ENCODE measurements at places on chromosomes 7 and 10.

DNA sequence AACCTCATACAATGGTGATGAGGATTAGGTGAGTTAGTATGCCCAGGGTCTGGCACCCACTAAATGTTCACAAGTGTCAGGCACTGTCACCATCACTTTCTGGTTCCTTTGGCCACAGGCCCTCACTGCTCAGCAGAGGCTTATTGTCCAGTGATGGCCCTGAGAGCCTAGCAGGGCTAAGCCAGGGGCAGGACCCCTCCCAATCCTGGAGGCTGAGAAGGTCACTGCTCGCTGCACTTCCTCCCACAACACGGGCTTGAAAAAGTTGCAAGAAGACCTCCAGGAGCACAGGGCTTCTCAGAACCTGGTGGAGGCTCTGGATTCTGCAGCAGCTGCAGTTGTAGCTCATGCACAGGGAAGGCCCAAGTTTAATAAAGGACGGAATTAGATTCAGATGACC lies 48.1 kb downstream of the DRGX start:
- DNase-seq = no peak

GRCh38 chr7:55478700-55479099 lies 93.6 kb downstream of the VOPP1 start:
- no peak for DNase-seq

- DNase-seq = no peak
These were observed 233.1 kb upstream of the FZD8 start for GRCh38 chr10:35875016-35875676.

DNA sequence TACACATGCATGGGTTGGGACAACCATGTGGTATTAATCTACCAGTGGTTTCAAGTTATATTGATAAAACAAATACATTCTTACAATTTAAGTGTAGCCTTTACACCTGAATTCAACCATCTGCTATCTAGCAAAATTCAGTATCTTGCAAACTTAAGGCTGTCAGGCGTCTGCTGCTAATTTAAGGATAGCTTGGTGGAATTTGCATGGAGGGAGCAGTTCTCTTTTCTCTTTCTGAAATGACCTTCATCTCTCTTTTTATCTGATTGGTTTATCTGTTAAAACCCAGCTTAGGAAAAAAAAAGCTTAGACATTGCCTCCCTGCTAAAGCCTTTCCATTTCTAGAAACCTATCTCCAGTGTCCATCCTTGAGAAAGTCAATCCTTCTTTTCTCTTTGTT lies 102.3 kb downstream of the ZEB1 start:
- DNase-seq = no peak

GRCh38 chr7:108570146-108570755 lies 577 bp downstream of the DNAJB9 start:
- no peak for DNase-seq

DNA sequence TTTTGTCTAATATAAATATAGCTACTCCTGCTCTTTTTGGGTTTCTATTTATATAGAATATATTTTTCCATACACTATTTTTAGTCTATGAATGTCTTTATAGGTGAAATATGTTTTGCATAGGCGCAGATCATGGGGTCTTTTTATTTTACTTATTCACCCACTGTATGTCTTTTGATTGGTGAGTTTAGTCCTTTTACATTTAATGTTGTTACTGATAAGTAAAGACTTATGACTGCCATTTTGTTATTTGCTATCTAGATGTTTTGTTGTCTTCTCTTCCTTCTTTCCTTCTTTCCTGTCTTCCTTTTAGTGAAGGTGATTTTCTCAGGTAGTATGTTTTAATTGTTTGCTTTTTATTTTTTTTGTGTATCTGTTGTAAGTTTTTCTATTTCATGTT lies 276.8 kb upstream of the CNTNAP2 start:
- no peak for DNase-seq

- no peak for DNase-seq
These were observed 53.7 kb downstream of the UPF2 start for GRCh38 chr10:11988924-11989323.

- DNase-seq = no peak
These were observed 227.3 kb downstream of the PTEN start for GRCh38 chr10:88090568-88091214.

- DNase-seq = no peak
These were observed 46.6 kb upstream of the ADRA2A start for GRCh38 chr10:111030042-111030750.

- no peak for DNase-seq
These were observed 580 bp downstream of the MRPS16 start for GRCh38 chr10:73251683-73252444.

GRCh38 chr7:29891766-29892165 lies 85.5 kb downstream of the WIPF3 start:
- DNase-seq = no peak

DNA sequence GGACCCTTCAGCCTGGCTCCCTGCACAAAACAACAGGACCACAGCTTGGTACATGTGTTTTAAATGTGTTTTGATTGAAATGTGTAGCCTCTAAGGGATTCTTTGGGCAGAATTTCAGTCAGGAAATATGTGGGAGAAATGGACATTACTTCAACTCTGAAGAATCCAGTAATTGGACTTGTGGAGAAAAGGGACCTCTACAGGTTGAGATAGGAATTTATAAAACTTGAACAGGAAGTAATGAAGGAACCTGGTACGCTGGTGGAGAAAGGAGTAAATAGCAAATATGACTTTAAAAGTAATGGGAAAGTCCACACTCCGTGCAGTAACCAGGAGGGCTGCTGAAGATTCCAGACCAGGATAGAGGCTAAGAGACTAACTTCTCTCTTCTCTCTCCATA lies 220.5 kb downstream of the LHFPL3 start:
- no peak for DNase-seq

DNA sequence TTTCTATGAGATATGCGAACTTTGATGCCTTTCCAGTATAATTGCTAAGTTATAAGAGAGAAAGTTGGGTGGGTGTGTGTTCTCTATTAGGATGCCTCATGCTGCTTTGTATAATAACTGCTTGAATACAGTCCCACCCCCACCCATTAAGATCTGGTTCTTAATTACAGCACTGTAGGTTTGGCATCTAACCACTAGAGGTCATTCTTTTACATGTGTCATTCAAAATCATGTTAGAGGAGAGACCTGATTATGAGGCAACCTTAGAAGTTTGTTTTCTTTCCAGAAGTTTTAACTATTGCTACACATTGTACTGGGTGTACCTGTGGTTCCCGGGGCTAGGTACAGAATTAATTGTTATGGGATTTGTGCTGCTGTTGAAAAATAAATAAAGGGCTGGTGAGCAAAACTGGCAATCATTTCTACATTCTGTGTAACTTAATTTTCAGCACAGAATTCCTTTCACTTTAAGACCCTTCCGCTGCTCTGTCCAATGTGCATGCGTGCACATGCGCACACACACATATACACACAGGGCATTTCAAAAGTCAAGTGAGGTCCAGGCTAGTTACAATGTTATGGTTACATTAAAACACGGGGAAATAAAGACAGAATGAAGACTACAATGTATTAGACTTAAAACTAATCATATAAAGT lies 1156.3 kb downstream of the SORCS3 start:
- no peak for DNase-seq

DNA sequence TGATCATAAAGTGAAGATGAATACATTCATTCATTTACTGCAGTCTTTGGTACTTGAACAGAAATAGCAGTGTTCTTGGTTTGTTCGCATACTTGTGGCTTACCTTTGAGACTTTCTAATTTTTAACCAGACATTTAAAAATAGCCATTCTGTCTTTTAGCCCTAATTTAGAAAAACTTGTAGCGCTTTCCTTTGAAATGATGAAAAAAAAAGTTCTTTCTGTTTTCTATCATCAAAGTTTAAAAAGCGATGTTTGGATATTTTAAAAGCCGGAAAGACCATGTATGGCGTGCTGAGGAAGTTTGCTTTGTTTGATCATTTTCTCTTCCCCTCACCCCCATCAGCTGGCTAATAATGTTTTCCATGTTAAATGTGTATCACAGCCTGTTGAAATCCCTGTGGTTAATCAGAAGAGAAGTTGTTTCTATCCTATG lies 116.3 kb downstream of the CUX1 start:
- no peak for DNase-seq

- DNase-seq = no peak
These were observed at the start of gene HOXA6 for GRCh38 chr7:27147199-27148030. Gene HOXA6 (minus strand): TSS chr7:27147774. CDS start chr7:27147749, 25 bp downstream.

DNA sequence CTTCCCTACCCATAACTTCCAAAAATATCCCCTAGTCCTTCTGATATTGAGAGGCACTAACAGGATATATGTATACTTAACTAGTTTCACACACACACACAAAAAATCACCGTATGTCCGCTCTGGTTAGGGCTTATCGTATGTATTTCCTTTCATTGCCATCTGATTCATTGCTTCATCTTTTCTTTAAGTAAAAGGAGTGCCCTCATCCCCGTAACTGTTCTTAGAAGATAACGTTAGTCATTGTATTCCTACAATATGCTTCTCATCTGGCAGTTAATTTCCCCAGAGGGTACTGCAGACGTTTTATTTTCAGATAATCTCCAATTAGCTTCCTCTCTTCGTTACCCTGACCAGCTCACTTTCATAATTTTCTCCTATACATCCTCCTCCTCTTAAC lies 37.3 kb downstream of the NRCAM start:
- no peak for DNase-seq

DNA sequence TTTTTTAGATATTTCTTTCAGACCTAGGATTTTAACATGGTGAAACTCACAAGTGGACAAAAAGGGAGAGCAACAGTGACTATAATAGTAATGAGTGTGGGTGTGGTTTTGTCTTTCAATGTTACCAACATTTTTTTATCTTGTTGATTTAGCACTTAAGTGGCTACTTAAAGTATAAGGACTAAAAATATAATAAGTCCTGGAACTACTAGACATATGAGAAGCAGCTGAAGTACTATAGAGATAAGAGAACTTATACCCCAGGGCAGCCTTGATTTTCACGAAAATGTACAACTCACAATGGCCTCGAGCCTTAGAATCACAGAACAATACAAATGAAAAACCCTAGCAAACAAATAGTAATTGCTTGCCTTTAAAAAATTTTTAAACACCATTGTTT lies 1151.8 kb downstream of the TYW1 start:
- no peak for DNase-seq

DNA sequence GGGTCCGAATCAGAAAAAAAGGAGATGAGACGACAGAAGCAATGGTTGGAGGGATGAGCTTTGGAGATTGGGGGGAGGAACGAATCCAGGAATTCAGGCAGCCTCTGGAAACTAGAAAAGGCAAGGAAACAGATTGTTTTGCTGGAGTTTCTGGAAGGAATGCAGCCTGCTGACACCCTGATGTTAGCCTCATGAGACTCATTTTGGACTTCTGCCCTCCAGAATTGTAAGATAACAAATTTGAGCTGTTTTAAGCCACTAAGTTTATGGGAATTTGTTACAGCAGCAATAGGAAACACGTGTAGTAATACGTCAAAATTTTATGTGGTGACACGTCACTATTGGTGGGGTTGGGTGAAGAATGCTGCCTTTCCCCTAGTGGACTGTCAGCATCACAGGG lies 25.6 kb upstream of the NPS start:
- no peak for DNase-seq

GRCh38 chr7:111525100-111525499 lies 37.2 kb downstream of the IMMP2L start:
- no peak for DNase-seq

GRCh38 chr10:59582058-59582457 lies 127.6 kb downstream of the SLC16A9 start:
- no peak for DNase-seq

DNA sequence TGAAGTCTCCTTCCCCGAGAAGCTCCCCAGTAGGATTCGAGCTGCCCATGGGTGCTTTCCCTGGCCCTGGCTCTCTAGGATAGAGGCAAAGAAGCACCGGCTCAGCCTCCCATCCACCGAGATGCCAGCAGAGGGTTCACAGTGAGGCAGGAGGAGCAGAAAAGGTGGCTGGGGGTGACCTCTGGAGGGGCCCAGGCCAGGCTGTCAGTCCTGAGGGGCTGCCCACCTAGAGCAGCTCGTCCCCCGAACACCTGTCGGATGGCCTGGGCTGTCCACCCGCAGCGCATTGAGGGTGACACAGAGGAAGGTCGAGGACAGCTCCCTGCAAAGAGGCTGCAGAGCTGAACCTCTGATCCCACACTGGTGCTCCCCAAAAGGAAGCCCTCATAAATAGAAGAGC lies 167.2 kb upstream of the PPP2R2D start:
- no peak for DNase-seq

- DNase-seq = no peak
These were observed 539.4 kb downstream of the PARD3 start for GRCh38 chr10:34275626-34276130.

- no peak for DNase-seq
These were observed 265.6 kb downstream of the PTEN start for GRCh38 chr10:88129013-88129412.

DNA sequence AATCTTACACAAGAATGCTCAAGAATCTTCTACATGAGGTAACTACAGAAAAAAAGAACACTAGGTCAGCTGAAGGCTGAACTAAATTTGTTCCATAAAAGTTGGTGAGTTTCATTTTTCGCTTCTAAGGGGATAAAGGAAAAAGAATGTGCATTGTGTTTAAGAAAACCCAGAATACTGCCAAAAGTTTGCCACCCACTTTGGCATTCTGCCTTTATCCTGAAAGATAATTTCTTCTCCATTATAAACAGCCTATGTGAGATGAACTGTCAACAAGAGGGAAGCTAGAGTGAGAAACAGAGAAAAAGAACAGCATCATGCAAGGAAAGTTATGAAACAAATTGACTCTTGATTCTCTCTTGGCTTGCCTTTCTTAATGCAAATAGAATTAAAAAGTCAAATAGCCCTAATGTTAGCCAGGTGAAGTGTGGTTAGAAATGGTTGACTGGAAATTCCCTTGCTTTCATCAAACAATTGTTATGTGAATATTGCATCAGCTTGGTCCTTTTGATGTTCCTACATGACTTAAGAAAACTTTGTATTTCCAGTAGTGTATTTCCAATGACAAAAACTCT lies 25.8 kb downstream of the STEAP1 start:
- DNase-seq = no peak

DNA sequence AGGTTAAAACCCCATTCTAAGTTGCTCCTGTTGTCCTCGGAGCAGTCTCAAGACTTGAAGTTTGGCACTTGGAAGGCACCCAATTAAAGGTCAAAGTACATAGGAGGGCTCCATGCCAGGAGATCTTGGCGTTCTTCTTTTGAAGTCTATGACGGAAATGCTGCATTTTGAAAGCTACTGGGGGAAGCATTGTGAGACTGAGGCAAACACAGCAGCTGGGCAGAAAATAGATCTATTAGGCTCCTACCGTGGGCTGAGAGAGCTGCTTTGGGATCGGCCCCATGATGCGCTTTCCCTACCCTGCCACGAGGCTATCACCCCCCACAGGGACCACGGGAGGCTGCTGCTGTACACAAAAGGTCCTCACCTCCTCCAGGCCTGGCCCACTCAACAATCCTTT lies 20.0 kb downstream of the KIAA1549 start:
- no peak for DNase-seq

- no peak for DNase-seq
These were observed 482.6 kb upstream of the MKI67 start for GRCh38 chr10:128608791-128609190.

- no peak for DNase-seq
These were observed 138.7 kb downstream of the FAM204A start for GRCh38 chr10:118203461-118203860.

- DNase-seq = no peak
These were observed 105.3 kb upstream of the GALNT17 start for GRCh38 chr7:71026680-71027079.
